Fibroblast of gingiva (primary cell): ENCODE measurements at places on chromosomes 7 and 10.

DNA sequence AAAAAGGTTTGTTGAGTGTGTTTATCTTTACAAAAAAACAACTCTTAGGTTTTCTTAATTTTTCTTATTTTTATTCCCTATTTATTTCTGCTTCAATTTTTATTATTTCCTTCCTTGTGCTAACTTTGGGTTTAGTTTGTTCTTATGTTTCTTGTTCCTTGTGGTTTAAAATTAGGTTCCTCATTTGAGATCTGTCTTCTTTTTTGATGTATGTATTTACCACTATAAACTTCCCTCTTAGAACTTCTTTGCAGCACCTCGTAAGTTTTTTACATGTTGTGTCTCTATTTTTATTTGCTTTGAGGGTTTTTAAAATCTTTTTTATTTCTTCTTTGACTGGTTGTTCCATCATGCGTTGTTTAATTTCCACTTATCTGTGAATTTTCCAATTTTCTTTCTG is 1217.1 kb upstream of the CELF2 start:
- DNase-seq: no peak

- DNase-seq: no peak
Measured at GRCh38 chr7:39588416-39588815, 22.2 kb downstream of the YAE1 start.

DNA sequence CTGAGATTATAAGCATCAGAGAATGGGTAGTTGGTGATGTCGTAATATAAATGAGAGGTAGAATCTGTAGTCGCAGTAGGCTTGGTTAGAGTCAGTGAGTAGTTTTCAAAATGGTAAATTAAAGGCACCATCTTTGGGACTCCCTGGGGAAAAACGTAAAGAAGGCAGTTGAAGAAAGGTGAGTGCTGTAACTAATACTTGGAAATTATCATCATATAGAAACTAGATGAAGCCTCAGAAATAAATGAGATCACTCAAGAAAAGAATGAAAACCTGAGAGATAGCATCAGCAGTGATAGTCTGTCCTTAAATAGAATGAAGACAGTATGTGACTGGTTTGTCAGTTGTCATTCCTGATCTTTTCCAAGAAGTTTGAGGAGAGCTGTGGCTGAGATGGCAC is 23.8 kb downstream of the PALS2 start:
- DNase-seq: no peak

- no peak for DNase-seq
Measured at GRCh38 chr10:75209086-75209920, 1.3 kb upstream of the VDAC2 start.

GRCh38 chr10:124131172-124131571 is 37.8 kb upstream of the CHST15 start:
- DNase-seq: no peak

GRCh38 chr10:6162589-6163356 is 40.0 kb upstream of the PFKFB3 start:
- DNase-seq: no peak

- DNase-seq: no peak
Measured at GRCh38 chr7:7136466-7137381, 45.6 kb upstream of the C1GALT1 start.

DNA sequence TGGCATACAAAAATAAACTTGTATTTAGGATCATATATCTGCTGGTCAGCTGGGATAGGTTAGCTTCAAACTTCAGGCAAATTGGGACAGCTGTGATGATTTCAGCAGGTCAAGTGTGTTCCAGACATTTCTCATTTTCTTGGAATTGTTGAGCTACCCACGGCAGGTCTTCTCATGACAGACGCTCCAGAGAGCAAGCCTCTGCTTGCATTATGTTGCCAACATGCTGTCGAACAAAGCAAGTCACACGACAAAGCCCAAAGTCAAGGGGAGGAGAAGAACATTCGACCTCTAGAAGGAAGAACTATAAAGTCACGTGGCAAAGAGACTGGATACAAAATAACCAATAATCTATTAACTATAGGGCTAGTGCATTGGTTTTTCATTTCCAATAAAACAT is 103.5 kb downstream of the RAB18 start:
- DNase-seq: no peak

DNA sequence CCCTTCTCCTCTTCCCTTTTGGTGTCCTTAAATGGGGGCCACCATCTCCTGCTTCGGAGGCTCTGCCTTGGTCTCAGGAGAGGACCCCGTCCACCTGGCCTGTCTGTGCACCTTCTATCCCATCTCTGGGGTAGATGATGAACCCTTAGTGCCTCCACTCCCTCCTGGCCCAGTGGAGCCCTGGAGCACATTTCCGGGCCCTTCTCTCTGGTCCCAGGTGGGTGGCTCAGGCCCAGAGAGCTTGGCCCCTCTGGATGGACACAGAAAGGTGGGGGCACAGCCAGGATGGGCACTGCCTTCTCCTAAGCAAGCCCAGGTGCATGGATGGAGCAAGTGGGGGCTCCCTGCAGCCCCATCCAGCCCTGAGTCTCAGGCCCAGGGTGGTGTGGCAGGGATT is 121.4 kb upstream of the RET start:
- no peak for DNase-seq

DNA sequence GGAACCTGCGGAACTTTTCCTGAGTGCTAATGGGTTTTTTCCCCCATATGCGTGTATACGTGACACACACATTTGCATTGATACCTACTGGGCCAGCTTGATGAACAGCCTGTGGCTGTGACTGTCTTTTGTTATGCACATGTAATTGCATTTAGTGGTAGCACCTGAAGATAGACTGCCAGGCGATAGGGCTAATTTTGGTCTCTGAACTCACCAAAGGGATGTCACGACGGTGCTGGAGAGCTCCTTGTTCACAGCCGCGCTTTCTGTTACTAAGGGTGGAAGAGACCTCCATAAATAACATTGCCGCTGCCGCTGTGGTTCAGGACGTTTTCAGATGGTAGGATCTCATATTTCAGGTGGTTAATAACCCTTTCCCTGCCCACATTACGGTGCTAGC is 133.2 kb downstream of the CAMK1D start:
- no peak for DNase-seq

DNA sequence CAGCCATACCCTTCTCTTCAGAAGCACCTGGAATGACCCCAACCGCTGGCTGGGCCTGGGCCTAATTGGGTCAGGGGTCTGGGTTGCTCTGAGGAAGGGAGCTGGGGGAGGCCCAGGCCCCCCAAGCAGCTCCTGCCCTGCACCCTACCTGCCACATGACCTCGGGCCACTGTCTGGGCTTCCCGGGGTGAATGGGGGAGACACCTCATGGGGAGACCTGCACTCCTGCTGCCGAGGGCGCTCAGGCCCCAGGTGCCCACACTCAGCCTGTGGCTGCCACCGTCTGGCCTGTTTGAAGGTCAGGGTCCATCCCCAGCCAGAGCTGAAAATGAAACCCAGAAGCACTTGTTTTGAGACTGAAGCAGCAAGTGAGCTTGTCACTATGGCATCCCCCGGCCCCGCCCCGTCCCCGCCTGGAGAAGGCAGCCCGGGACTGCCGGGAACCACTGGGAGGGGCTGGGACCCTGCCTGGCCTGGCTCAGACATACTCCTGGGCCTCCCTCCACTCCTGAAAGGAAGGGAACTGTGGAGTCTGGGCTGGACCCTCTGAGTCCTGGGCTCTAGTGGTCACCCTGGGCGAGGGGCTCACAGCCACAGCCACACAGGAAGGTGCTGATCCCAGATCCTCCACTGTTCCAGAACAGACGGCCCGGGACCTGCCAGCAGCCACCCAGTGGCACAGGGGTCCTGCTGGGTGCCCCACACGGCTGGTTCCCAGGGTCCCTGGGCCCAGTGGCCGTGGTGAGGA is 7.4 kb upstream of the MICALL2 start:
- DNase-seq: peak; percentile 59

- DNase-seq: peak; percentile 43
Measured at GRCh38 chr10:4281190-4281825, 496.3 kb upstream of the KLF6 start.

GRCh38 chr7:79414910-79415309 is 38.6 kb downstream of the MAGI2 start:
- DNase-seq: peak; percentile 71
